Fibroblast of skin of right biceps (primary cell): ENCODE measurements at places on chromosomes 11 and 22.

GRCh38 chr11:112637076-112637475 lies 324.1 kb upstream of the NCAM1 start:
- DNase-seq: no peak

- DNase-seq: no peak
Measured at GRCh38 chr11:11636671-11637070, 14.9 kb upstream of the GALNT18 start.

GRCh38 chr11:4049006-4049405 lies 45.6 kb upstream of the RRM1 start:
- no peak for DNase-seq

- DNase-seq: no peak
Measured at GRCh38 chr11:126592496-126593410, 237.3 kb downstream of the ST3GAL4 start.

- DNase-seq: no peak
Measured at GRCh38 chr11:38153985-38154384, 1555.9 kb upstream of the RAG2 start.

DNA sequence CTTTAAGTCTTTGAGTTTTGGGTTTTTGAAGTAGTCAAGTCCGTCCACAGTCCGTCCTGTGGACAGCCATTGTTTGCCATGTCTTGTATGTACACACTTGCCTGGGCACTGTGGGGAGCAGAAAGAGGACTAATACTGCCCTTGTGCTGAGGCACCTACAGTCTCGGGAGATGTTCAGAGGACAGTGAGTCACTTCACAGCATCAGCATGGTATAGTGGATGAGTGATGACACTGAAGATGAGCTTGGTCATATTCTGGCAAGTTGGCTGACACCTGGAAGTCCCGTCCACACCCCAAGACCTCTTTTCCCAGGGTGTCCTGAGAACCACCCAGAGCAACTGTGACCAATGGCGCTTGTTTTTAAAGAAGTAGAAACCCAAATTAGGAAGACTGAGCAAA lies 29.2 kb downstream of the NF2 start:
- DNase-seq: no peak

GRCh38 chr11:120778685-120779490 lies 245.0 kb upstream of the TBCEL start:
- DNase-seq: no peak

DNA sequence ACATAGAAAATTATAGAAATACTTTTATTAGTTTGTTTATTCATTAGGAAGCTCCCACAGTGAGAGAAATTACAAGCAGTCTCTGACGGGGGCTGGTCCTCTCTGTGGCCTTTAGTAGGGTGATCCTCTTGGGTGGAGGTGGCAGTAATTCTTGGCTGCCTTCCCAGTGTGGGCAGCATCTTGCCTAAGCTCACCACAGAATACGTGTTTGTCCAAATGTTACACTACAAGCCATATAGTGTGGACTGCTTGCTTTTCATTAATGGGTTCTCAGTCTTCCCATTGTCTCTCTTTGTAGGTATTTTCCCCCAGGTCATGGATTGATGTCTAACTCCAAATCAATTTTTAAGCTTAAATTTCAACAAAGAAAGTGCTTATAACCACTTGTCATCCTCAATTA lies 43.3 kb downstream of the ENDOD1 start:
- DNase-seq: no peak
